ENCODE measurements at places on chromosomes 7 and 10.

DNA sequence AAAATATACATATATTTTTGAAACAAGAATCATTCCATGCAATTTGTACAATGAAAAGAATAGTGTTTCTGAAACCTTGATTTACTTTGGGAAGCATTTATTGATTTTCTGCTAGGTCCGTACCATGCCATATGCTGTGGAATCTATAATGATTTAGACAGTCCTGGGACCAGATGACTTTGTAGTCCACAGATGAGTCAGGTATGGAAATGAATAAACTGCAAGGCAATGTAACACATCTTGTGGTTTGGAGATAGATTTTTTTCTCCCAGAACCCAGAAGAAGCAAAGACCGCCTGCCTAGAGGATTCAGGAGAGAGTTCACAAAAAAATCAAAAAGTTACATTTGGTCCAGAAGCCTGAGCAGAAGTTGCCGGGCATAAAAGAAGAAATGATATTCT, 190.4 kb downstream of the GPR37 start:
- no peak for DNase-seq

- no peak for DNase-seq
Measured at GRCh38 chr10:56633876-56634452, 272.9 kb upstream of the ZWINT start.

DNA sequence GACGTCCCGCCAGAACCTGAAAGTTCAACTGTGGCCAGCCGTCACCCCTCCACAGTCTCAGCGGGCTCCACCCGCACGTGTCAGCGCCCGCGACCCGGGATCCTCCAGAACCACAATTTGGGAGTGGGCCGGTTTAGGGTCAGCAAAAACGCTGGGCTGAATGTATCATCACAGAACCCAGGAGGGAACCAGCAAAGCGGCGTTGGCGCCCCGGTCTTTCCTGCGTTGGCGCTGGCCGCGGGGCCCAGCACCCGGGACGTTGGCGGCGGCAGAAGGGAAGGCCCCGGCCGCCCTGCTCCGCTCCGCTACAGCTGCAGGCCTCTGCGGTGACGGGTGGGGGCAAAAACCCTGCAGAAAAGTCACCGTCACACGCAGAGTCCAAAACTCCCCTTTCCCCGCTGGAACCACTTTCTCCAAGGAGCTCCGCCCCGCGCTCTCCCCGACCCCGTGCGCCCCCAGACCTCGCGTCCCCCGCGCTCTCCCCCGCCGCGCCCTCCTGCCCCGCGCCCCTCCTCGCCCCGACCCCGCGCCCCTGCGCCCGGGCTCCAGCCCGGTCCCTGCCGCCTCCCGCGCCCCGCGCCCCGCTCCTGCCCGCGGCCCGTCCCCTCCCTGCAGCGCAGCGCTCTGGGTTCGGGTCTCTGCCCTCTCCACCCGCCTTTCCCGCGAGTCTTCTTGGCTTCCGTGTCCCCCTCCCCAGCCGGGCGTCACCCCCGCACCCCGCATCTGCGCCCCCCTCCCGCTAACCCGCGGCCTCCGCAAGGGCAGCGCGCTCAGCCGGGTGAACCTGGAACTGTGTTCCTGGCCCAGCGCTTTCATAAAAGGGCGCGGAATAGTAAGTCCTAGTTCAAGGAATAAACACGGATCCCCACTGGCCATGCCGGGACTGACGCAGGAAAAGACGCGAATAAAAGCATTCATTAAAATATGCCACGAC, 24.0 kb upstream of the RNF32 start:
- DNase-seq = no peak

- DNase-seq = no peak
Measured at GRCh38 chr7:80603940-80604339, 34.5 kb upstream of the CD36 start.

- DNase-seq = no peak
Measured at GRCh38 chr7:146479040-146479439, 362.4 kb downstream of the CNTNAP2 start.

- DNase-seq = no peak
Measured at GRCh38 chr10:59702347-59702746, 7.3 kb downstream of the SLC16A9 start.

GRCh38 chr7:138842111-138842510, 44.1 kb upstream of the ATP6V0A4 start:
- DNase-seq = no peak

DNA sequence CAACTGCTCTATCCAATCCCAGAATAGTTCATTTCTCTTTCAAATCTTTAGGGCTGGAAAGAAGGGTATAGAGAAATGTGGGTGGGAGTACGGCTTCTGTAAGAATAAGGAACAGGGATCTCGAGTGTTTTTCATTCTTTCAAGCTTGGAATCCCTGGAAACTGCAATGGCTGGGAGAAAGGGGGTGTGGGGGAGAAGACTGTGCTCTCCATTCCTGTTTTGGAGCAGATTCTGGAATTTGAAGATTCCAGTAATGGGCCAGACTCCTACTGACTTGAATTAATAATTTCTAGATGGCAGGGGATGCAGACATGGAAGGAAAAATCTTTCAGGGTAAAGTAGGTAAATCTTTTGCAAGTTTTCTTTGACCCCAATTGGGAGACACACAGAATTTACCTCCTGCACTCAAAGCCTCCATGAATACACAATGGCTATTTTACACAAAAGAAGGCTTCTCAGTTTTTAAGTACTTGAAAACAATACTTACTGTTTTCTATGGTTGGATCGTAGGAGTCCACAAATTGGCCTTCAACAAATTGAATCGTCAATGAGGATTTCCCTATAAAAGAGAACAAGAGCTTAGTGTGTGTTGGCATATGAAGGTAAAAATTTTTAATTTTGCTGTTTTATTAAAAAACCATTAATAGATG, 29.1 kb downstream of the RHEB start:
- DNase-seq = no peak

- DNase-seq = no peak
Measured at GRCh38 chr7:34844406-34844805, 186.4 kb downstream of the NPSR1 start.

DNA sequence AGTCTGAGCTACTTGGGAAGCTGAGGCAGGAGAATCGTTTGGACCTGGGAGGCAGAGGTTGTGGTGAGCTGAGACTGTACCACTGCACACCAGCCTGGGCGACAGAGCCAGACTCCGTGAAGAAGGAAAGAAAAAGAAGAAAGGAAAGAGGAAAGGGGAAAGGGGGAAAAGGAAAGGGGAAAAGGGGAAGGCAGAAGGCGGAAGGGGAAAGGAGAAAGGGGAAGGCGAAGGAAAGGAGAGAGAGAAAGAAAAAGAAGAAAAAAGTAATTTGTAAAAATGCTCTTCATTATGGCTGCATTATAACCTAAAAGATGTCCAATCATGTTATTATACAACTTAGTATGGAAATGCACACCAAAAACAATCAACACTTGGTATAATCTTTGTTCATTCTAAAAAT, 110.2 kb downstream of the SRPK2 start:
- DNase-seq = no peak

- DNase-seq = no peak
Measured at GRCh38 chr7:43653466-43653865, 70.6 kb downstream of the STK17A start.

DNA sequence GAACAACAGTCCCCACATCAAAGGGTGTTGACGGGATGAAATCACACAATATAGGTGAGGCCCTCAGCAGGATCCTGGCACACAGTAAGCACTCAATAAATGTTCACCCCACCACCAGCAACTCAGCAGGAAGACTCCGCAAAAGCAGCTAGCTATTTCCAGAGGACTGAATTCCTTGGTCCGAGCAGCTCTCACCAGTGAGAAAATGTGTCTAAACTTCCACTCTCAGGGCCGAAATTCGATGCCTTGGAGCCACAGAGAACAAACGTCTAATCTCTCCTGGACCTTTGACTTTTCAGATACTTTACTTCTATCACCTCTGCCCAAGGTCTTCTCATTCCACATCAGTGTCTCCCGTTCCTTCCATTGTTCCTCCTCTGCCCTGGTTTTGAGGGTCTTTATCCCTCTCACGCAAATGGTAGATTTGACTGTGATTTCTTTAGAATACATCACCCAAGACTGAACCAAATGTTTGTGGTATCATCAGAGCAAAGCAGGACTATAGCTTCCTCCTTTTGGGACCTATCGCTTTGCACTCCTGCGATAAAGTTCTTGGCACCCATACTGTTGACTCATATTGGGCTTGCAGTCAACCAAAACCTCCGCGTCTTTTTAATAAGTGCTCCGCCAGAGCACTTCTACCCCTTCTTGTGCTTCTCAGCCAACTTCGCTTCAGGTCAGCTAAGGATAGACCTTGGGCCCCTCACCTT, 903 bp upstream of the NT5C2 start:
- no peak for DNase-seq

DNA sequence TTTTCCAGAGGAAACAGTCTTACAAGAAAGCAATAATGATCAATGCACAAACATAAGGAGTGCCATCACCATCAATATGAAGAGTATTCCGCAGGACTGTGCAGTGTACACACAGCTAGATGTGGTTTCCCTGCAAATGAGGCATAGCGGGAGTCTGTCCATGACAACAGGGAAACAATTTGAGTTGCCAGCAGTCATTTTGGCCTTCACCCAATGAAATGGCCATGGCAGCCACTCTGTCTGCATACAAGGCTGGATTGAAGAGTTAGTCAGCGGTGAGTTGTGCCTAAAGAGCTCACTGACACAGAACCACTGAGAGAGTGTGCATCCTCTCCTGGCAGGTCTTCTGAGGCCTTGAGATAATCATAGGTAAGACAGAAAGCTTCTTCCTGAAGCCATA, 303.3 kb downstream of the IPMK start:
- peak; percentile 8 for DNase-seq

DNA sequence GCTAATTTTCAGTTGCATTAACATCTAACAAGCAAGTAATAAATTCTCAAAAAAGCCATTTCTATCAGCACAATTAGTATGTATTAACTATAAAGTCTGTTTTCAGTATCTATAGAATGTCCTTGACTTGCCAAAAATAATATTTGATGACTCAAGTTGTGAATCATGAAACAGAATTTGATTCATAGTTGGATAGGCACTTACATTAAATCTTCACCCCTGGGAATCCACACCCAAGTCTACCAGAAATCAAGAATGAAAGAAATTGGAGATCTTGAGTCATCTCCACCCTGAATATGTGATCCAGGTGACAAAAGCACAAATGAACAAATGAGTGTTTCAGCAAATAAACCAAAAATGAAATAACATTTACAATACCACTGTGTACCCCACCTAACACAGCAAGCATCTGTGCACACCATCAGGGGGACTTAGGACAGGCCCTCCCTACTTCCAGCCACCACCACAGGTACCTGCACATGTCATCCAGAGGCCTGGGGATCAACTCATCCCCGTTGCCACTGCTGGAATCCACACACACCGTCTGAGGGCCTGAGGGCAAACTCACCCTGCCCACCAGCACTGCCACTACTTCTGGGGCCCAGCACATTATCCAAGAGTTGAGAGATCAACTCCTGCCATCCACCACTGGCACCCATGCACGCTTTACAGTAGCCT, 160.1 kb downstream of the MTERF1 start:
- no peak for DNase-seq

DNA sequence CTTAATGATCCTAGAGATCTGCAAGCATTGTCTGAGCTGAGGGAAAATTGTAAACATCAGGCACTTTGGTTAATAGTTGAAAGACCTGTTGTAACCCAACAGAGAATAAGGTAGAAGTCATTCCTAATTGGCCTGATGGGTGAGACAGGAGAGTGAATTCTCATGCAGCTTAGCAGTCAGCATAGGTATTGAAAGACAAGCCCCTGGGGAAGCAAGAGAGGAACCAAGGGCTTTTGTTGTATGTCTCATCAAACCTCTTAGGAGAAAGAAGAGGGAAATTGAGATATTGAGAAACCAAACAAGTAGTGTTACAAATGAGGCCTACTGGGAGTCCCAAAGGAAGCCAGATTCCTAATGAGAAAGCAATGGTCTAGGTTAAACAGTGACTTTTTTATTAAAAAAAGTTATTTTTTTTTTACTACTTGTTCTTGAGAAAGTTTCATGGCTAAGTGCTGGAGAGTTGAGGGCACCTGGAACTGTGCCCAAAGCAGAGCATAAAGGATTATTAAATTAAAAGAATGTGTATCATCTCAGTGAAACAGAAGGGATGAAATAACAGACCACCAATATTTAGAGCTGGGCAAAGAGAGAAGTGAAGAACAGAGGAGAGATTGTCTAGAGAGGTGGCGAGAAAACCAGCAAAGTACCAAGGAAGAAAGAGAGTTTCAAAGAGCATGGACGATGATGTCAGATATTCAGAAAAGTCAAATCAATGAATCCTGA, 168.9 kb downstream of the CDK14 start:
- DNase-seq = no peak

DNA sequence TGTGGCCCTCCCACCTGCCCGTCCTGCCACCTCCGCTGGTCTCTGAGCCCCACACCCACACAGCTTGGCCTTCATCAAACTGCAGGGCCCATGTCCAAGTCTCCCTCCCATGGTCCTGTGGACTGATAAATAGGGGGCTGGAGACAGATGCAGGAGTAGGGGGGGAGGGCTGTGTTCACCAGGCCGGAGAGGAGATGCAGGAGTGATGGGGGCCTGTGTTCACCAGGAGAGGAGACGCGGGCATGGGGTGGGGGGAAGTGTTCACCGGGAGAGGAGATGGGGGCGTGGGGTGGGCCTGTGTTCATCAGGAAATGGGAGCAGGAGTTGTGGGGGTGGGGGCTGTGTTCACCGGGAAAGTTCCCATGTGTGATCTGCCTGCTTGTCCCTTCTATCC, 37.0 kb downstream of the JAKMIP3 start:
- no peak for DNase-seq

- DNase-seq = no peak
Measured at GRCh38 chr10:10872764-10873163, 144.9 kb upstream of the CELF2 start.

DNA sequence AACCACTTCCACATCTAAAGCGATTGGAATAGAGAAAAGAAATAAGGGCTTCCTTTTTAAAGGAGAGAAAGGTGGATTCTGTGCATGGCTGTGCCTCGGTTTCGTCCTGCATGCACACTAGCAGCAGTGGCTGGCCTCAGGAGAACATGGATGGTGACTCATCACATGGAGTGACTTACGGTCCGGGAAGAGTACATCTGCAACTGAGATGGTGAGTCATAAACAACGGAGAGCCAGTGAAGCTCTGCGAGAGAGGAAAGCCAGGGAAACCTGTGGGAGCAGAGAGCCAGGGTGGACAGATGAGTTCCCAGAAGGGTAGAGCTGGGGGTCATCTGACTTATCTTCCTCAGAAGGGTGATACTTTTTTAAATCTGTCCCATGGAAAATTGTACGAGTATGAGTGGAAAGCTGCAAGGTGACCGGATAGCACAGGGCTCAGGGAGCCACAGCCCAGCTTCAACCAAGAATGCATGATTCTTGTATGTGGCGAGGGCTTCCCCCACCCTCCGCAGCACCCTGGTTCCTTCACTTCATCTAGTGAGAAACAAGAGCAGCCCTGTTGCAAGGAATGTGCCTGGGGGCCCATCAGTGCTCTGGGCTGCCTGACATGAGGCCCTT, 259.1 kb downstream of the KLF6 start:
- DNase-seq = no peak

All from hindlimb muscle (tissue), 1 donor.